ENCODE measurements at places on chromosomes 6 and 20.

GRCh38 chr6:158969148-158969547 lies 30.9 kb downstream of the RSPH3 start:
- DNase-seq = no peak

- no peak for DNase-seq
These were observed 5.9 kb downstream of the ZSCAN31 start for GRCh38 chr6:28330041-28330440.

GRCh38 chr6:69705954-69706353 lies 90.9 kb downstream of the LMBRD1 start:
- no peak for DNase-seq

DNA sequence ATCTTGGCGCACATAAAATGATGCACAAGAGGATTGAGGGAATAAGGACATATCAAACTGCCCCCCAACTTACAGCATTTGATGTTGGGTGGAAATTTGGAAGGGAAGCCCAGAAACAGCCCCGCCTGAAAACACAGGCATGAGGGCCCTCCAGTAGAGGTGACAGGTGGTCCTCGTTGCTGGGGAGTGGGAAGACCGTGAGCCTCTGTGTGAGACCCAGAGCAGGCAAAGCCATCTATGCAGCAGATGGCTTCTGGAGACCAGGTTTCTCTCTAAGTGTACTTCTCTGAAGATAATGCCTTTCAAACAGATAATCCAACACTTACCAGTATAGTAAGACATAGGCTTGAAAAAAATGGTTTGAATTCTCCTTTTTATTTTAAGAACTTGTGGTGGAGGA lies 132.2 kb upstream of the INSM1 start:
- no peak for DNase-seq

- no peak for DNase-seq
These were observed 12.1 kb upstream of the CTCFL start for GRCh38 chr20:57536771-57537724.

DNA sequence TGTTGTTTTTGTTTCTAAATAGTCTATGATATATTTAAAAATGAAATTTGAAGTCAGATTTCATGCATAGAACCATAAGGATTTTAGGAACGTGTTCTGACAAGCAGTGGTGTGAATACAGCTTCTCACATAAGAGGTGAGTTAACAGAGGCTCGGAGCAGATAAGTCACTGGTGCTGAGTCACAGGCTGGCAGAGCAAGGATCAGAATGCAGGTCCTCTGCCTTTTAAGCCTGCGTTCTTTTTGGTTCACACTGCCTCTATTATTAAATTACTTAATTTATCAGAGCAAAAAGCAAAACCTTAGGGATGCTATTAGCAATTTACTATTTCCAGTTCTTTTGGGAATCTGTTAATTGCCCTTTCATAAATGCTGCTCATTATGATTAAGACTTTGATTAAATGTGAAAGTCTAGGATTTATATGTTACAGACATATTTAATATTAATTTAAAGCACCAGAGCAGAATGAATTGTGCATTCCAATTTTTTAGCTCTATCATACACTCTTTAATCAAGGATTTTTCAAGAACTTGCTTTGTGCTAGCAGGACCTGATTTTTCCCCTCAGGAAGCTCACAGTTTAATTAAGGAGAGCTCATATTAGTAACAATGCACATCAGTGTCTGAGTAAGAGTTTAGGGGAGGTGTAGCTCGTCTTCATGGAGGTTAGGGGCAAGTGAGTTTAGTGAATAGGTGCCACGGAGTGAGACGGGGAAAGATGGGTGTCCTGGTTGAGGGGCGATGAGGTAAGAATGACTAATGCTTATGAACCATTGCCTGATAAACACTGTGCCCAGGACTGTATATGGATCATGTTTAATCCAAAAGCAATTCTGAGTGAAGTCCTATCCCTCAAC lies 212.7 kb upstream of the AGPAT4 start:
- DNase-seq = no peak

DNA sequence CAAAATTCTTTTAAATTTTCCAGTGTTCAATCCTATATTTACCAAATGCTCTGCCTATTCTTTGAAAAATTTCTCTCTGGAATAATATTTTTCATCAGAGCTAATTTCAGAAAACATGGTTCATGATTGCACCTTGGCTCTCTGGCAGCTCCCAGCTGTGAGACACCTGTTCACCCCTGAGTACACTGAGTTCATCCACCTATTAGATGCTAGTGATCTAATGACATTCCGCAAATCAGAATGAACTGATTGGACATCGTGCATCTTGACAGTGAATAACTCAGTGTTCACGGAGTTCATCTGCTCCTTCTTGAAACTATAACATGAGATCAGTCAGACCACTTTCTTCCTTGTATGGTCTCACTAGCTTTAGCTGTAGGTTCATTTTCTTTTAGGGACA lies 3.9 kb upstream of the SHPRH start:
- no peak for DNase-seq

DNA sequence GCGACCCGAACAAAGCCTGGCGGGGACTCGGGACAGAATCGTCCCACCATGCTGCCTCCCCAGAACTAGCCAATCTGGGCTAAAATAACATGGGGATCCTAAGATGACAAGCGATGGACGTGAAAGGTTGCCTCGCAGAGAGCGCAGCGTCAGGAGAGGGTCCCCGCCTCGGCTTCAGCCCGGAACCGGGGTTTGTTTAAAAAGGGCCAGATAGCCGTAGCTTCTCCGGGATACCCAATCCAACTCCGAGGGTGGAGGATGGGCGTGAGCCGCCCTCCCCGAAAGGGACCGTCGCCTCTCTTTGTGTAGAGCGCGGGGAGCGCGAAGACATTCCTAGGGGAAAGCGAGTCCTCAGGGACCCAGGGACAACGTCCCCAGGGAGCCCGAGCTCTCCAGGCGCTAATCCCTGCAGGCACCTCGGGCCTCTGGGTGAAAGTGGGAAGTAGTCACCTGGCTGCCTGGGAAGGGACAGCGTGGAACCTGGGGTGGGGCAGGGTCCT lies 643 bp downstream of the CD24 start:
- peak; percentile 24 for DNase-seq

GRCh38 chr6:118574051-118574865 lies 26.2 kb downstream of the PLN start:
- peak; percentile 7 for DNase-seq

GRCh38 chr20:35908007-35908406 lies 46.3 kb downstream of the SCAND1 start:
- no peak for DNase-seq

GRCh38 chr6:14784596-14785492 lies 461.0 kb upstream of the JARID2 start:
- no peak for DNase-seq

- no peak for DNase-seq
These were observed 103.7 kb upstream of the CD93 start for GRCh38 chr20:23189854-23190253.

GRCh38 chr20:32052090-32052777 lies at the start of gene HCK:
HCK (plus strand) TSS chr20:32052242.
- DNase-seq = no peak

DNA sequence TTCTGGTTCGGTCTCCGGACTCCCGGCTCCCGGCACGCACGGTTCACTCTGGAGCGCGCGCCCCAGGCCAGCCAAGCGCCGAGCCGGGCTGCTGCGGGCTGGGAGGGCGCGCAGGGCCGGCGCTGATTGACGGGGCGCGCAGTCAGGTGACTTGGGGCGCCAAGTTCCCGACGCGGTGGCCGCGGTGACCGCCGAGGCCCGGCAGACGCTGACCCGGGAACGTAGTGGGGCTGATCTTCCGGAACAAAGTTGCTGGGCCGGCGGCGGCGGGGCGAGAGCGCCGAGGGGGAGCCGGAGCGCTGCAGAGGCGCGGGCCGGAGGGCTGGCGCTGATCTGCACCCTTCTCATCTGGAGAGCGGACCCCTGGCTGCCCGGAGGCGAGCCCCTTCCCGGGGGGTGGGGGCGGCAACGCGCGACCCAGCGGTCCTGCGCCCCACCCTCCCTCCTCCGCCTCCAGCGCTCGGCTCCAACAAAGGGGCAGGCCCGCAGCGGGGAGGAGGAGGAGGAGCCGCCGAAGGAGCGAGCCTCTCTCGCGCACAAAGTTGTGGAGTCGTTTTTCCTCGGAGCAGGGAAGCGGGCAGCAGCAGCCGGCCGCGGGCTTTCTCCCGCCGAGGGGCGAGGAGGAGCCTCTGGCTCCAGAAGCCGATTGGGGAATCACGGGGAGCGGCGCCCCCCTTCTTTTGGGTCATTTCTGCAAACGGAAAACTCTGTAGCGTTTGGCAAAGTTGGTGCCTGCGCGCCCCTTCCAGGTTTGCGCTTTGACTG lies at the start of gene UTRN:
TSS of gene UTRN (plus strand) at position 553 of the 765 bp plus-strand sequence. CDS start 6,494 bp downstream, outside the sequence.
- DNase-seq = no peak

- DNase-seq = no peak
These were observed 414.6 kb downstream of the RFPL4B start for GRCh38 chr6:112761740-112762139.

GRCh38 chr6:40876336-40876735 lies 162.7 kb downstream of the UNC5CL start:
- no peak for DNase-seq

GRCh38 chr6:137044366-137045221 lies at the start of gene IL20RA:
IL20RA (minus strand) TSS chr6:137044965; CDS start chr6:137044728, 237 bp downstream.
- peak; percentile 3 for DNase-seq

DNA sequence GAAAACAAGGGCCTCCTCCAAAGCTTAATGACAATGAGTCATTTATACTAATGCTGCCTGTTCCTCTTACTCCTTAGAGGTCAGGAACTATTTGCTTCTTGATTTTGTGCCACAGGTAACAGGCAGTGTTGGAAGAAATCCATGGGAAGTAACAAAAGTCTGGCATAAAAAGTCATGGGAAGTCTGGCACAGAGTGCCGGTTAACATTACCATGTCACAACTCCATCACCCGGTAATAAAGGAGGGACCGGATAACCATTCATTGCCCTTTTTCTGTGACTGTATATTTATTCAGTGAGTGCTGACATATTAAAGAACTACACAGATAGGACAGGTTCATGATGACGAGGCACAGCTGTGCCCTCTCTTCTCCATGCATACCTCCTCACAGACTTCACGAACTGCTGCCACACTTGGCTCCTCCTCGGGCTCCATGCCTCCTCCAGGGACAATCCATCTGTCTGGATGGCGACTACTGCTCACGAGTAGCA lies 50.9 kb downstream of the NUDT3 start:
- no peak for DNase-seq

DNA sequence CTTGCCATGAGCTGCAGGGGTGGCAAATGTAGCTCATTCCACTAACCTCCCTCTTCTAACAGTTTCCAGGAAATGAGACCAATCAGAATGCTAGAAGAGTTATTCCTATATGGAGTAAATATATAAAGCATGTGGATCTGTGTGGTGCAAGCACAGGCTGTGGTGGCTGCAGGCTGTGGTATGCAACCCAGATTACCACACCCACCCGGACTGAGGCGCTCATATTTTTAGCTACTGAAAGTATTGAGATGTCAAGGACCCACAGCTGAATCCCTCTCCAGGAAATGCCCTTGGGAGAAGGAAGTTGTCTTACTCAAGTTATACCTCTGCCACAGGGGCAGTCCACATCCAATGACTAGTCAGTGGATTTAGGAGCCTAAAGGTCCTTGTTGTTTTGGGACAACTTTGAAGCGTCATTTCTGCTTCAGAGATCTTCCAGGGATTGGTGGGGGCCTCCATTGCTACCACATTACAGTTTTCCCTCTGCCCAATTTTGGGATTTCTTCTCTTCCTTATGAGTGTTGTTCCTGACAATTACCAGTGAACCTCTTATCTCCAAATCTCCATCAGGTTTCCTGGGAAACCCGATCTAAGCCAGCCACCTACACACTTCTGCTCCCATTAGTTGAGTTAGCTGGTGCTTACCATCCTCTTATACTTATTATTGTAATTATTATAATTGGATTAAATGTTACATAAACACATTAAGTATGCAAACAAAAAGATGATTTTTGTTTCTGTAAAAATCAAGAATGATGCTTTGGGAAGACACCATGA lies 12.1 kb upstream of the REPS1 start:
- DNase-seq = no peak

DNA sequence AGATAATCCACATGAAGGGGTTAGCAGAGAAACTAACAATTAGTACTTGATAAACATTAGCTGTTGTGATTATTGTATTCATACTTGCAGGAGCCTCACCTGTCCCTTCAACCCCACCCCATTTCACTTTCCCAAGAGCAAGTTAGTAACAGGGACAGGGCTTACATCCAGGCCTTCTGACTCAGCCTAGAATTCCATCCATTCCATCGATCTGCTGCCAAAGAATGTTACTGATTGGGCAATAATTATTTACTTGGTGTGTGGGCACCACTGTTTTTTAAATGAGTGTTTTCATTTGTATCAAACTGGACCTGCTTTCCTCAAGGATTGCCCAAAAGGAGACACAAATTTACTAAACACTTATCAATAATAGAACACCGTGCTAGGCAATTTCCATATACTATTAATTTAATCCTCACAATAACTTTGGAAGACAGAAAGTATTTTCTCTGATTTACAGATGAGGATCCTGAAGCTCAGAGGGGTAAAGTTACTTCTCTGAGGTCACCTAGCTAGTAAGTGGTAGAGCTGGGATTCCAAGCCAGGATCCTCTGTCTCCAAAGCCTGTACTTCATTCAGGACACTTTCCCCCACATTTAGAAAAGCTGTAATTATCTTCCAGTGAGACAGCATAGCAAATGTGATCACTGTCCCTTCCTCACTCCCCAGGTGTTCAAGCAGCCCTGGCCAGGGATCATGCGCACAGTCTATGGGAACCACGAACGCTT lies 32.8 kb downstream of the GSS start:
- DNase-seq = no peak

DNA sequence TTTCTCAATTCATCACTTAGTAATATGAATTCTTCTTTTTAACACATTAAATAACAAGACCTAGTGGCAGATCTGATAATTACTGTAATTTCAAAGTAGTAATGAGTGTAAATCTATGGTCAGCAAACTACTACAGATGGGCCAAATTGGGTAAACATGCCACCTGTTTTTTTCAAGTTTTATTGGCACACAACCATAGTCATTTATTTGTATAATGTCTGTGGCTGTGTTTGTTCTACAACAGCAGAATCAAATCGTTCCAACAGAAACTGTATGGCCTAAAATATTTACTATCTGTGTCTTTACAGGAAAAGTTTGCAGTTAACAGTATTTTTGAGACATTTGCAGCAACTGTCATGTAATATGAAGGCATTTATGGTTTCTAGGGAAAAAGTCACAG lies 86.1 kb upstream of the EYA2 start:
- no peak for DNase-seq

DNA sequence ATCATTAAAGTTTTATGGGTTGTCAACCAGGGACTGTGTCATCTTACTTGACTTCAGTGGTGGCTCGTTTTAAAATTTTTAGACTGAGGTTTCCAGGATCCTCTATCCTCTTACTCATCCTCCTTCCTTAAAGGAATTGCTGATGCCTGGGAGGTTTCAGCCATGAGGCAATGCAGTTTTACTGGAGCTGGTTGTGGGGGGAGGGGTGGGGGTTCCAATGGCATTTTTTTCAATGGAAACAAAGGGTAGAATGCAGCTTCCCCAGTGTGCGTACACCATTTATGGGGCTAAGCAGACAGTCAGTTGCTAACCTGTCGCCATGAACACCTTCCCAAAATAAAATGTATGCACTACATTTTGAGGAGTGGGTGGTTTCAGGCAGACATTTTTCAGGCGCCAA lies 88.0 kb downstream of the METTL24 start:
- no peak for DNase-seq

Measured in DMS79 (cell line).